CD8-positive, alpha-beta memory T cell (primary cell): ENCODE measurements at places on chromosomes 6 and 20.

DNA sequence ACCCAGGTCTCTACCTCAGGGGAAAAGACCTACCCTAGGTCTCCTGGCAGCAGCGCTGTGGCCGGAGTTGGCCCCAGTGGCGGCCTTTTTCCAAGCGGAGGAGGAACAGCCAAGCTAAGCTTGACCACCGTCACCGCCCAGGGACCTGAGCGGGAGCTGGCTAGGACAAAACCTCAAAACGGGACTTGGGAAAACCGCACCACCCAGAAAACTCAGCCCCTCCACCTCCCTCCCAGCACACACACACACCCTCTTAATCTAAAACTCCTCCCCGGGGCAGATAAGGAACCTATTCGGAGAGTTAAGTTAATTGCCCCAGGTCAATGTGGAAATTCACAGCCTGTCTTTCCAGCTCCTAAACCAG, 2.7 kb upstream of the TRERF1 start:
- no peak for DNase-seq

GRCh38 chr6:14544666-14545065, 427.1 kb downstream of the CD83 start:
- no peak for DNase-seq

GRCh38 chr6:17890309-17890708, 97.1 kb downstream of the KIF13A start:
- DNase-seq = no peak

- no peak for DNase-seq
Observed at GRCh38 chr20:11051136-11051535, 377.3 kb upstream of the JAG1 start.
